ENCODE measurements at places on chromosomes 11 and 22. TPM values are rescaled to one million over a fixed set of nuclear protein-coding genes. Genes with fewer than 3 reads are reported as not detected.
A peak's percentile ranks its signal among the peaks of the same experiment; 100 is the strongest.

The AP5B1 gene
- total RNA-seq = 30.9 TPM

The KCTD14 gene
- total RNA-seq = not detected

The OR6A2 gene
- 0.38 TPM for total RNA-seq

The DUSP8 gene
- total RNA-seq = 2.0 TPM

The RTN4RL2 gene
- total RNA-seq = 0.23 TPM

The MPPED1 gene
- not detected for total RNA-seq

- no peak for DNase-seq
Measured at GRCh38 chr11:1534682-1535081, 37.4 kb downstream of the DUSP8 start.

- DNase-seq = no peak
Measured at GRCh38 chr11:3104961-3105790, 48.0 kb upstream of the CARS1 start.

GRCh38 chr11:101931692-101932091 is 15.4 kb upstream of the ANGPTL5 start:
- no peak for DNase-seq

- DNase-seq = no peak
Measured at GRCh38 chr11:72834905-72835304, 20.7 kb downstream of the ATG16L2 start.

- no peak for DNase-seq
Measured at GRCh38 chr11:114031246-114031966, 28.1 kb upstream of the ZBTB16 start.

- peak; percentile 70 for DNase-seq
Measured at GRCh38 chr11:64356498-64357411, 2.2 kb upstream of the RPS6KA4 start.

DNA sequence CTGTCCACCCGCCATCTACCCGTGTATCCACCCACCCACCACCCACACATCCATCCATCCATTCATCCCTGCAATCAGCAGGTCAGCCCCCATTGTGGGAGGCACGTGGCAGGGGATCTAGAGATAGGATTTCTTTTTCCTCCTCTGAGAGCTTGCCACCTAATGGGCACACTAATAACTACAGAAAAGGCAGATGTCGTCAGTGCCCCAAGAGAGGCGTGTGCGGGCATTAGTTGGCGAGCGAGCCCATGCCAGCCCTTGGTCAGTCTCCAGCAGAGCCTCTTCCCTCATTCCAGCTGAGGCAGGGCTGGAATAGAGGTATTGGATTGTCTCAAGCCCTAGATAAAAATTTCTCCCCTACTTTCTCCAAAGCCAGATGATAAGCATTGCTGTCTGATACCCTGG is 9.7 kb downstream of the USP2 start:
- DNase-seq = no peak

GRCh38 chr22:19525666-19526065 is 1.5 kb upstream of the CLDN5 start:
- DNase-seq = no peak

- DNase-seq = no peak
Measured at GRCh38 chr11:64768300-64768694, 8.5 kb upstream of the PYGM start.

GRCh38 chr11:102229510-102230123 is 87.7 kb upstream of the BIRC3 start:
- DNase-seq = no peak

GRCh38 chr11:57560146-57560545 is 7.3 kb downstream of the UBE2L6 start:
- DNase-seq = no peak

- peak; percentile 37 for DNase-seq
Measured at GRCh38 chr11:3970108-3970507, 114.6 kb downstream of the STIM1 start.

DNA sequence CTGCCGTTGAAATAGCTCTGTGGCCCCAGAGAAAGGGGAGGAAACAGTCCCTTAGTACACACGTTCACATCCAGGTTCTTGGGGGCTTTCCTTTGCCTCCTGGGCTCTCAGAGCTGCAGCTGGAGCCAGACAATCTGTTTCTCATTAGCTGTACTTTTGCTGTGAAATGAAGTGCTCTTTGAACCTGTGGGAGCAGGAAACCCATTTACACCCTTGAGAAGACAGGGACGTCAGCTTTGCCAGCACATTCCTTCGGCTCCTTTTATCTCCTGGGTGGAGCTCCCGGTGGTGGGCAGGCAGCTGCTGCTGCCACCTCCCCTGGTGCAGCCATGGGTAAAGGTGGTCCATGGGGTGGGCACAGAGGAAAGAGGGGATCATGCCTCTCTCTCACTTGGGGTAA is 80.6 kb upstream of the TIMP3 start:
- DNase-seq = no peak

GRCh38 chr22:49479566-49479965 is 348.1 kb downstream of the BRD1 start:
- DNase-seq = no peak

GRCh38 chr11:59088162-59088561 is 2.1 kb downstream of the GLYATL1B start:
- no peak for DNase-seq

DNA sequence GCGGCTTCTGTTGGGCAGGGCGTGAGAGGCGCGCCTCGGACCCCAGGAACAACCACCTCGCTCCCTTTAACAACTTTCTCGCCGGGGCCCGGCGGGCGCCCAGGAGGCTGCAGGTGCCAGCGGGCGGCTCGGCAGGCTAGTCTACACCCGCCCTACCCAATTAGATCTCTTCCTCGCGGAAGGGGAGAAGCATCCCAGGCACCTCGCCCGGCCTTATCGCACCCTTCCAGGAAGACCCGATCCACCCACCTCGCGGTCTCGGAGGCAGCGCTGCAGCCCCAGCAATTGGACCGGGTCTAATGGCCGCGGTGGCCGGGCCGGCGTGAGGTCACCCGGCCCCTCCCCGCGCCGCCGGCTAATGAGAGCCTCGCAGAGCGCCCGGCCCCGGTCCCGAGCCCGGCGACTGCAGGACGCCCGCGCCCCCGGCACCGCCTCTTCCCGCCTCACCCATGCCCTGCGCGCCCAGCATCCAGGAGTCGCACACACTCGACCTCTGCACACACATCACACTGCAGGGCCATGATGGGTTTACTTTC is at the start of gene PLAAT3:
TSS of gene PLAAT3 (minus strand) at position 298 of the 536 bp plus-strand sequence. CDS start 419 bp downstream, outside the sequence.
- DNase-seq = peak; percentile 52

- DNase-seq = no peak
Measured at GRCh38 chr22:40243891-40244290, 66.2 kb downstream of the TNRC6B start.

- DNase-seq = no peak
Measured at GRCh38 chr11:131824771-131825170, 454.4 kb downstream of the NTM start.

DNA sequence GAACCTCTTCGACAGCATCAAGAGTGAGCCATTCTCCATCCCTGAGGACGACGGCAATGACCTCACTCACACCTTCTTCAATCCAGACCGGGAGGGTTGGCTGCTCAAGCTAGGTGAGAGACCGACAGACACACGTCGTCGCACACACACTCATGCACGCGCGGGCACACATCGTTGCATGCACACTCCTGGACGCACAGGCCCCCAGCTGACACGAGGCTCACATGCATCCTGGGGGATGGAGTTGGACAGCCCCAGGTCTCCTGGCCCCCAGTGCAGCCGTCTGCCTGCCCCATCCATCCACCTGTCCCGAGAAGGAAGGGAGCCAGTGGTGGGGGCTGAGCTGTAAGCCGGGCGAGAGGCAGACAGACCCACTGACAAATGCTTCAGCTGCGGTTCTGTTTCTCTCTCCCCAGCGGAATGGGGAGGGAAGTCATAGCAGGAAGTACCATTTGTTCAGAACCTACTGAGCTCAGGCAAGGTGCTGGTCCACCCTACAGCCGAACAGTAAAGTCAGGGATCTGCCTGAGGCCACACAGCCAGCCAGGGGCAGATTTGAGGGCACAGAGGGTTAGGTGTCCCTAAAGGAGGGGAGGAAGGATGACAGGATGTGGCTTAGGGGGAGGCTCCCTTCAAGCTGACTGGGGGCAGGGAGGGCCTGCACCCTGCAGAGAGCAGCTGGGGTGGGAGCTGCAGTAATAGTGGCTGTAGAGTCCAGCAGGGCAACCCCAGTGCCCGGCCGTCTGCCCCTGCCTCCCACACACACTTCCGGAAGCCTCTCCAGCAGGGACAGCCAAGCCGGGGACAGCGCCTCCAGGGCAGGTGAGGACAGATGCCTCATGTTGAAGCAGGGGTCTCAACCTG is 27.1 kb downstream of the CYTH4 start:
- DNase-seq = peak; percentile 78

All from activated CD8-positive, alpha-beta T cell treated with anti-CD3 and anti-CD28 coated beads for 36 hours (primary cell).